Mesenteric fat pad (tissue), 1 donor: ENCODE measurements at places on chromosomes 7 and 10.

DNA sequence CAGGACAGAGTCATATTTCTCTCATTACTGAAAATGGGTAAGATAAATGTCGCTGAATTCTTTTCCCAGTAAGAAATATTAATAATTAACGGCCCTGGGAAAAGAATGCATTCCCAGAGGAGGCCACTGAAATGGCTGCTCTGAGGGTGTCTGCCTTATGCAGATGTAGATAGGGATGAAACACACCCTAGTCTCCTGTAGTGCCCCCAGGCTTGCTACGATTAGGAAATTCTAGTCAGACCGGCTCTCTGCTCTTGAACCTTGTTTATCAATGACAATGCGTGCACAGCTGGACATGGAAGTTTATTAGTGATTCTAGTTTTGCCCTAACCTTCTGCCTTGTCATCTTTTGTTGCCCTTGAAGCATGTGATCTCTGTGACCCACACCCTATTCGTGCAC lies 291.1 kb downstream of the ZNF248 start:
- DNase-seq = no peak

DNA sequence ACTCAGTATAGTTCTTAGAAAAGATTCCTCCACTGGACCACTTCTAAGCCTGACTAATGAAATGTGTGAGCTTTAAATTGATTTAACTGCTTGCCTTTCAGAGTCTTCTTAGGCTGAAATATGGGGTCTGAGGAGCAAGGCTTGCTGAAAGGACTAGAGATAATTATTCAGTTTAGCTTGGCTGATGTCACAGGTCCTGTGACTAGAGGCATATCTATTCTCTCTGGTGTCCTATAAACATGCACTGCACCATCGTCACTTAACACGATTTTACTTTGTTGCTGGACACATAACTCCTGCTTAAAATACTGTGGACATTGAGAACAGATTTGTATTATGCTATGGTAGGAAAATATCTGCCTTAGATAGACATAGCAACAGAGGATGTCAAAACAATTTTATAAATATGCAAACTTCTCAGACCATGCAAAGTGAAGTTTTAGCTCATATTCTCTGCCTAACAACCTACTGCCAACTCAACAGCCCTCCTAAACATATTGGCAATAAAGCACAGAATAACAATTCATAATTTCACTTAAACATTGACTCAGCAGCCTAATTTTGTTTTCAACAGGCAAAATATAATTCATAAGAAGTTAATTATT lies 80.2 kb downstream of the RNF133 start:
- DNase-seq = no peak

DNA sequence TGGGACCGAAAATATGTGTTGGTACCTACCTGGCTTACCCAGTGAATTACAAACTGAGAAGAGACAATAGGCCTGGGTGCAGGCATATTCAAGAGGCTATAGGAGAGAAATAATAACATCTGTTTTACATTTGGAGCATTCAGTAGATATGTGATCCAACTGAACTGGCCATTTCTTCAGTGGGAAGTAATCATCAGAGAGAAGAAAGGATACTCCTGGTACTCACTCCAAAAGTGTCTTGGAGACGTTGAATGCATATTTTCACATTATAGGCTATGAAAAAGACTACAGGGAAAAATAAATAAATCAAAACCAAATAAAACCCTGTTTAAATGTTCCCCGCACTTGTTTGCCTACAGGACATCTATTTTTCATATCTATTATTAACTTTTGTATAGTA lies 1680.3 kb downstream of the REEP3 start:
- DNase-seq = no peak

DNA sequence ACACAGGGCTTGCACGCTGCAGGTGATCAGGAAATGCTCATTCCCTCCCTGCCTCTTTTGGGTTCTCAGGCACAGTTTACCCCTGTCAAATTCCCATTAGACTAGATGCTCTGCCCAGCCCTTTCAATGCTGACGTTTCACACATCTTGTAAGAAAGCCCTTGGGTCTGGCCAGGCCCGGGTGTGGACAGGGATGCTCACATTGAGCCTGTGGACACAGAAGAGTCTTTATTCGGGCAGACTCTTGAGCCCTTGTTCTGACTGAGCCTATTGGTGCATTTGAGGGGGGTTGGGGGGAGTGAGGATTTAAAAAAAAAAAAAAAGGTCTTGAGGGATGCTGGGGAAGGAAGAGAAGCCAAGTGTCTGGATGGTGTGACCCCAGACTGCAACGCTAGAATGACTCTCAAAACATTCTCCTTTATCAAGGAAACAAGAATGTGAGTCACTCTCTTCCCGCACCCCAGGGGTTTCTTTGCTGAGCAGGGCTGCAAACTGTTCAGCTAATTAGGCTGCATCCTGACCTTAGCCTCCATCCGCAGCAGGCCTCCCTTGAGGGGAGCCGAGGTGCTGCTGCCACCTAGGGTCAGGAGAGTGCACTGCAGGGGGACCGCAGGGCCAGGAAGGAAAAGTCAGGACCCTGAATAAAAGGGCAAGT lies 53.6 kb upstream of the TMEM72 start:
- no peak for DNase-seq

GRCh38 chr10:76296957-76297356 lies 865.5 kb downstream of the LRMDA start:
- DNase-seq = no peak

GRCh38 chr7:43377196-43377960 lies 205.5 kb upstream of the STK17A start:
- DNase-seq = no peak

DNA sequence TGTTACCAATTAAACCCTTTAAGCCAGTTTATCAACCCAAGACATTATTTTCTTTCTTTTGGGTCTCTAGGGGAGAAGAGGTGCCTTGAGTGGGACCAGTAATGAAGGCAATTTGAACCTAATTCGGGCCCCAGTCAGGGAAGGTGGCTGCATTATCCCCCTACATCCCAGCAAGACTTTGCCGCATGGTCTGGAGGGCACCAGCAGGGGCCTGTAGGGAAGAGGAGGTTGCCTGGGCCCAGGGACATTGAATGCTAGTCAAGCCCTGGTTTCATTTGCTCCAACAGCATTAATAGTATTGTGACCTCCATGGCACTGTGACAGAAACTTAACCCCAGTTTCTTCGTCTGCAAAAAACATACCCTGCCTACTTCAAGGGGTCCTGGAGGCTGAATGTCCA lies 108.8 kb downstream of the CUX1 start:
- no peak for DNase-seq

DNA sequence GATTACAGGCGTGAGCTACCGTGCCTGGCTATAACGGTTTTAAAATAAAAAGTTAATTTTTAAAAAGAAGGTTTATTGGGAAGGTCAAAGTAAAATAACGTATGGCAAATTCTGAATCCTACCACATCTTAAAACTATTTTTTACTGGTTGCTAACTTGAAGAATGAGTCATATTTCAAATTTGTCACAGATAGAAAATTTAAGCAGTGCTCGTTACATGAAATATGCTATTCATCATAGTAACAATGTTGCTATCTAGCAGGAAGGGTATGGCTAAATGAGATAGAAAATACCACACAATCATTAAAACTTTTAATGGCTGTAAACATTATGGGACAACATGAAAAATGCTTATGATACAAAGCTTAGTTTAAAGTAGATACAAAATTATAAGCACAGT lies 500.5 kb downstream of the PHTF2 start:
- no peak for DNase-seq

DNA sequence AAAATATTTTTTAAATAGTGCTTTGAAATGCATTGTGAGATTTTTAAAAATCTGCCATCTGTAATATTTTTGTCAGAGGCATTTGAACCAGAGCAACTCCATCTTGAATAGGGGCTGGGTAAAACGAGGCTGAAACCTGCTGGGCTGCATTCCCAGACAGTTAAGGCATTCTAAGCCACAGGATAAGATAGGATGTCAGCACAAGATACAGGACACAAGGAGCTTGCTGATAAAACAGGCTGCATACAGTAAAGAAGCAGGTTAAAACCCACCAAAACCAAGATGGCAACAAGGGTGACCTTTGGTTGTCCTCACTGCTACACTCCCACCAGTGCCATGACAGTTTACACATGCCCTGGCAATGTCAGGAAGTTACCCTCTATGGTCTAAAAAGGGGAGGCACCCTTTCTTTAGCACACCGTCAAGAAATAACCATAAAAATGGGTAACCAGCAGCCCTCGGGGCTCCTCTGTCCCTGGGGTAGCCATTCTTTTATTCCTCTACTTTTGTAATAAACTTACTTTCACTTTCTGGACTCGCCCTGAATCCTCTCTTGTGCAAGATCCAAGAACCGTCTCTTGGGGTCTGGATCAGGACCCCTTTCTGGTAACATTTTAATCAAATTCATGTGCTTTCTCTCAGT lies 273.7 kb downstream of the SEMA3D start:
- DNase-seq = no peak

GRCh38 chr7:24967696-24968095 lies 12.3 kb downstream of the OSBPL3 start:
- DNase-seq = no peak

- DNase-seq = no peak
These were observed 251.6 kb downstream of the CCDC3 start for GRCh38 chr10:12749760-12750478.

DNA sequence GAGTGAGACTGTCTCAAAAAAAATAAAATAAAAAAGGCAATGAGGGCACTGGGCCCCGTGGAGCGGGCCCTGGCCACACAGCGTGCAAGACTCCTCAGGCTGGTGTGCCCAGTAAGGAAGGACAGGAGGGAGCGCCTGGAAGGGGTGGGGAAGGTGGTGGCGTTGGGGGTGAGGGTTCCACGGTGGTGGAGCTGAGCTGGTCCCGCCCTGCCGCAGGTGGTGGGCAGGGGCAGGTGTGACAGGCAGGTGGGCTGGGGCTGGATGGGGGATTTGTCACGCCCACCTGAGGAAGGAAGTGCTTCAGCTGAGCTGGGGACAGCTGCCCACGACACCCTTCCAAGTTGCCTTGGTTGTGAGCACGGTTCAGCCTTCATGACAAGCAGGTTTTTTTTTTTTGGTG lies 760 bp upstream of the PRAP1 start:
- DNase-seq = no peak

DNA sequence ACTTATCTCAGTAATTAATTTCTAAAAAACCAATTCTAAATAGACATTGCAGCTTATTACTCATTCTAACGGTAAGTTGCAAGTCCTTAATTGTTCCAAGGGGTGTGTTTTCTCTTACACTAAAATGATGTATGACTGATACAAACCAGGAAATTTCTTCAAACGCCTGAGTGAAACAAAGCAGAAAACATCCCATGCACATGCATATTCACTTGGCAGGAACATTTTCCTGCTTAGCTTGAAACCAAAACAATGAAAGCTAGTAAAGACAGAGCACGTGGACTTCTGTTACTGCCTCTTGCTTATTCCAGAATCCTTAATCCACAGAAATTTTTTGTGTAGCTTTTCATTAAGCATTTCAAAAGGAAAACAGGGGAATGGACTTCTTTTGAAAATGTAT lies 187.7 kb downstream of the MTERF1 start:
- DNase-seq = no peak

GRCh38 chr10:104580321-104580720 lies 60.8 kb upstream of the SORCS3 start:
- DNase-seq = no peak

GRCh38 chr7:36971515-36972139 lies 247.3 kb upstream of the AOAH start:
- no peak for DNase-seq

DNA sequence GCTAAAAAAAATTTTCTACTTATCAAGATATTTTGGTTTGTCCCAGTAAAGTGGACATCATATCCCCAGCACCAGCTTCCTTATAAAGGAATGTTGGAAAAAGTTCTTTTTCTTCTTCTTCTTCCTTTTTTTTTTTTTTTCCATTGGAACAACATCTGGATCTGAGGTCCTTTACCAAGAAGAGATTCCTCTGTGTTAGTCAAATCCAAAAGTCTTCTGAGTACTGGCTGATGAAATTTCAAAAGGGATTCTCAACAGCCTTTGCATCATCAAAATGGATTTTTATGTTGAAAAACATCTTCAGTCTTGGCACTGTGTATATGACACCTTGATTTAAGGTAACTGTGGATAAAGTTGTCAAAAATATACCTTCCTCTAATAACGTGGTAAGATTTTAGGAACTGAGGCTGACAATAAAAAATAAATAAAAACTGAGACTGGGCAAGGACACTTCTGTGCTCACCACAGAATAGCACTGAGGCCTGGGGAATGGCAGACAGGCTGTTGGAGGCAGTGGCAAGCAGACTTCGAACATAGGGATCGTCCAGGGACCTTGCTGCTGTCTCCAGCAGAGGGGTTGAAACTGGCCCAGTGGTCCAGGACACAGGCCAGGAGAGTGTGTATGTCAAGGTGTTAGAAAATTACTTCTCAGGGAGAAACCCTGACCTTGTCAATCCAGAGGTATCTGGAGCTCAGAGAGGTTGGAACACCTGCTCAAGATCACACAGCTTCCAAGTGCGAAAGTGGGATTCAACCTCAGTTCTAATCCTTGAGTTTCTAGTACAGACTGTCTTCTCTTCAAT lies 130.4 kb downstream of the PTPN20 start:
- no peak for DNase-seq

GRCh38 chr10:96271016-96271815 lies at the start of gene BLNK:
TSS of gene BLNK (minus strand) at chr10:96271569. CDS start at chr10:96271398, 171 bp downstream.
- DNase-seq = no peak

DNA sequence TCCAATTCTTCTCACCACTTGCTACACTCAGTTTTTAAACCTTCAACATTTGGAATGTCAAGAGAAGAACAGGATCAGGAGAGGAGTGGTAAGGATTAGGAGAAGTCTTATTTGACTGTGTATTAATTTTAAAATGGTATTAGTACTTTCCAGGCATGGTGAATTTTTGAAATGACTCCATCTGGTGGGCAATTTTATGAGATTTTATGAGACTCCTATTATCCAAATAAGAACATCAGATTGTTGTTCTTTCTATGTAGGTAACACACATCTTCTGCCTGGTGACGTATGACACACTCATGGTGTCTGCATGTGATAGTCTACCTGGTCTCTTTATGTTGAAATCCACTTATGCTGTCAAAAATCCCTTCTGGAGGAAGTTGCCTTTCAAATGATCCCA lies 51.0 kb downstream of the SLC13A1 start:
- DNase-seq = no peak

GRCh38 chr7:47049234-47049774 lies 532.6 kb downstream of the TNS3 start:
- no peak for DNase-seq

DNA sequence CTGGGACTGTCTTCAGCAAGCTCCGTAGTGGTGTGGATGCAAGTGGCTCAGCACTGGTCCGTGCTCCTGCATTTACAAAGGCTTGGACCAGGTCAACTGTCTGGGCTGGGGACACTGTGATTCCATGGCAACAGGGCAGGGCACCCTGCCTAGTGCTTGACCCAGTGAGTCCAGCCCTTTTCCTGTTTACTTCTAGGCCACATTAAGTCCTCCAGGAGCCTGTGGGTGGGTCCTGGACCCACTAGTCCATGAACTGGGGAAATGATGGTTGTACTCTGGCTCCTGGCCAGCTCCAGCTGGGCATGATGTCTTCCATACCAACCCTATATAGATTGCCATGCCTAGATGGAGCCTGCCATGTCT lies 152.0 kb downstream of the RPS24 start:
- DNase-seq = no peak

- DNase-seq = no peak
These were observed 19.6 kb downstream of the PCLO start for GRCh38 chr7:83143107-83143506.

- no peak for DNase-seq
These were observed 21.7 kb downstream of the CRHR2 start for GRCh38 chr7:30660331-30661255.
